ENCODE measurements at places on chromosomes 7 and 10.
A peak's percentile ranks its signal among the peaks of the same experiment; 100 is the strongest.

DNA sequence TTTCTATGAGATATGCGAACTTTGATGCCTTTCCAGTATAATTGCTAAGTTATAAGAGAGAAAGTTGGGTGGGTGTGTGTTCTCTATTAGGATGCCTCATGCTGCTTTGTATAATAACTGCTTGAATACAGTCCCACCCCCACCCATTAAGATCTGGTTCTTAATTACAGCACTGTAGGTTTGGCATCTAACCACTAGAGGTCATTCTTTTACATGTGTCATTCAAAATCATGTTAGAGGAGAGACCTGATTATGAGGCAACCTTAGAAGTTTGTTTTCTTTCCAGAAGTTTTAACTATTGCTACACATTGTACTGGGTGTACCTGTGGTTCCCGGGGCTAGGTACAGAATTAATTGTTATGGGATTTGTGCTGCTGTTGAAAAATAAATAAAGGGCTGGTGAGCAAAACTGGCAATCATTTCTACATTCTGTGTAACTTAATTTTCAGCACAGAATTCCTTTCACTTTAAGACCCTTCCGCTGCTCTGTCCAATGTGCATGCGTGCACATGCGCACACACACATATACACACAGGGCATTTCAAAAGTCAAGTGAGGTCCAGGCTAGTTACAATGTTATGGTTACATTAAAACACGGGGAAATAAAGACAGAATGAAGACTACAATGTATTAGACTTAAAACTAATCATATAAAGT, 1156.3 kb downstream of the SORCS3 start:
- DNase-seq: no peak

DNA sequence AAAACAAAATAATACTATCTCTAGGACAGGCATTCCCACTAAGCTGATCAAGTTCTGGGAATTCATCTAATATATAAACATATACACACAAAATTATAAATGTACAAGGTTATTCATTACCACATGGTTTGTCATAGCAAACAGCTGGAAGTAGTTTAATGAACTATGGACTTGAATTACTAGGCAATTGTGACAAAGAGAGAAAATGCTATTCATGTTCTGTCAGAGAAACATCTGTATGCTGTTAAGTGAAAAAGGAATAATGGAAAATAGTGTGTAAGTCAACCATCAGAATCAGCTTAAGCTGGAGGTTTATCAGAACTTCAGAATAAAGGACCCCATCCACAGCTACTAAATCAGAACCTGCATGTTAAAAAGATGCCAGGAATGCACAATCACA, 2.8 kb downstream of the ZNF248 start:
- no peak for DNase-seq

- no peak for DNase-seq
Observed at GRCh38 chr10:22874189-22874854, 53.5 kb upstream of the ARMC3 start.

GRCh38 chr10:32949221-32949678, 8.8 kb downstream of the ITGB1 start:
- DNase-seq: no peak

DNA sequence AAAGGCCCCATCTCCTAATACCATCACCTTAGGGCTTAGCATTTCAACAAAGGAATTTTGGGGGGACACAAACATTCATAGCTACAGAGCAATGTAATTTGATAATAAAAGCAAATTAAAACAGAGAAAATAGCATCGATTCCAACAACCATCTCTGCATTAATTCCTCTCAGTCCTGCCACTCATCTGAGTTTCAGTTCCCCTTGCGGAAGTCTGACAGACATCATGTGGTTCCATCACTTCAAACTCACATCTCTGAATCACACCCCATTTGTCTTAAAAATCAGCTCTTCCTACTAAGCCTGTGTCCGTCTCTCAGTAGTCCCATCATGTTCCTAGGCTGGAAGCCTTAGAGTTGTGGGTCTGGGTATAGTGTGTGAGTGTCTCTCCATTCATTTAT, 3.6 kb downstream of the ADCK2 start:
- DNase-seq: no peak

DNA sequence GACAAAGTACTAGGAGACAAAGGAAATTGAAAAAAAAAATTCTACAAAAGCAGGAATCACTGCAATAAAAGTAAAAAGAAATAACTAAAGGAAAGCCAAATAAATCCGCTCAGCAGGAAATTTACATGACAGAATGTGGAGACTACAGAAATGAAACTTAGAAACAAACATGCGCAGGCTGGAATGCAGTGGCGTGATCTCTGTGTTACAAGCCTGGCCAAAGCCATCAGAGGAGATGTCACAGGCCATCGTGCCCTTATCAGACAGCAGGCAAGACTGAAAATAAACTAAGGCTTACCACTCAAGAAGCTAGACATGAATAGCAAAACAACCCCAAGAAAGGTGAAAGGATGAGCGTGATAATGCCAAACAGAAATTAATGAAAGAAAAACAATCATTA, 6.3 kb upstream of the CAMK2B start:
- no peak for DNase-seq

DNA sequence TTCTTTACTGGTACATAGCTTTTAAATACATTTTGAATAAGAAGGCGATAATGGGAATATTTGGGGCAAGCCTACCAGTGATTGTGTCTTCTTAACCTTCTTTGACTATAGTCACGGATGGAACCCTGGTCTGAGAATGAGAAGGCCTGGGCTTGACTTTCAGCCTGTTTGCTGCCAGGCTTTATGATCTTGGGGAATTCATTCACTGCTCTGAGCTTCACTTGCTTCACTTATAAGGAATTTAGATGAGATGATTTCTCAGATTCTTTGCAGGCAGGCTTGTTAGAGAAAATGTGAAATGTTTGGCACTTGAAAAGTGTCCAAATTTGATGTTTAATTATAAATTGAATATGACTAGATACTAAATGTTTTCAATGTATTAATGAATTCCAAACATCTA, 42.5 kb downstream of the NUP205 start:
- no peak for DNase-seq

DNA sequence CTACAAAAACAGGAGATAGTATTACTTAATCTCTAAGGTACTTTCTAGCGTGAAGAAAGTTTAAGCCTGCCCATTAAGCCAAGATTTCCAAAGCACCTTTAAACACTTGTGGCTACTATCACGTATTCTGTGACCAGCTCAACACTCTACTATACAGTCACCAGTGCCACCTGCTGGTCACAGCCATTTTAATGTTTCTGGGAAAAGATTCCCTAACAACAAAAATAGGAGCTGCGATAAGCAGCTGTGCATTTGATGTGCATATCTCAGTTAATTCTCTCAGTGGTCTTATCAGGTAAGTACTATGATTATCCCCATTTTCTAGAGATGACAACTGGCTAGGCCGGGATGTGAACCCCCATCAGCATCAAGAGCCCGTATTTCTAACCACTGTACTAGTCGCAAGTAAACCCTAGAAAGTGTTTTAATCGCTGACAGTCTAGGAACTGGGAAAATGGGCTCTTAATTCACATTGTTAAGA, 860 bp downstream of the SEC31B start:
- DNase-seq: peak; percentile 20

DNA sequence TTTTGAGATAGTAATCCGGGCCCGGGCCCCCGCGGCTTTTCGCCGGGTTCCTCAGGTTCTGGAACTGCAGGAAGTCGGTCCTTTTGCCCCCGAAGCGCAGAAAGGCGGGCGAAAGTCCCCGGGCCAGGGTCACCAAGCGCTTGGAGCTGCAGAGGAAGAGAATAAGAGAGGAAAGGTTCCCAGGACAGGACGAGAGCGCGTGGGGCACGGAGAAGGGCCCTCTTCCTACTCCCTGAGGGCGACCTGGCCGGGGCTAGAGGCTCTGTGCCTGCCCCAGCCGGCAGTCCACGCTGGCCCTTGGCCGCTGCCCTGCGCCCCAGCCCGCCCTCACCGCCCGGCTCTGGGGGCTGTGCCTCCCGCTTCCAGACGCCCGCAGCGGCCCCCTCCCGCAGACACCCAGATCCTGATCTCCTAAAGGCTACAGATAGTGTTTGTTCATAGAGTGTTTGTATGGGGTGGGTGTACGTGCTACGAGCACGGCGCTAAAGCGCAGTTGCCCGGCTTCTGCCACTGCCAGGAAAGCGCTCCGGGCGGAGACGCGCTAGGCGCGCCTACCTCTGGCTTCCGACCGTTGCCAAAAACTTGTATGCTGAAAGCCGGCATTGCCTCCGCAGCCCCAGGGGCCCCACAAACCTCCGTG, 3.2 kb downstream of the HPSE2 start:
- no peak for DNase-seq

GRCh38 chr10:12488626-12489025, 139.3 kb downstream of the CAMK1D start:
- no peak for DNase-seq

- no peak for DNase-seq
Observed at GRCh38 chr7:46484906-46485305, 563.8 kb upstream of the IGFBP3 start.

DNA sequence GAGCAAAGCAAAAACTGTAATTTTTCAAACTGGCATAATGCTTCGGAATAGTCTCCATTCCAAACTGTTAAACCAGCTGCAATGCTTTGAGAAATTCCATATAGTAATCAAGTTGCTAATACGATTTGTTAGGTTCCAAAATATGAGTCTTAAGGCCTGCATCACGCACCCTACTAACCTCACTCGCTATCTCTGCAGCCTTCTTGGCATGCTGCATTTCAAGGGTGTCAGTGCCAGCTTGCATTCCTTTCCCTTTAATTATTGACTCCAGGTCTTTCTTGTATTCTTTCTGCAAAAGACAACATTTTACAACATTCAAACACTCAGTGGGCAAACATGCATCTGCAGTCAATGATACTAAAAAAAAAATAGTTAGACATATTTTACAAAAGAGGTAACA, 61.8 kb downstream of the NEBL start:
- DNase-seq: no peak

GRCh38 chr7:37927773-37928444, 7.5 kb downstream of the EPDR1 start:
- no peak for DNase-seq

- DNase-seq: no peak
Observed at GRCh38 chr10:90977162-90977854, 56.4 kb upstream of the ANKRD1 start.
